Thoracic aorta (tissue), 2 donors: ENCODE measurements at places on chromosomes 2 and 18. TPM values are rescaled to one million over a fixed set of nuclear protein-coding genes. Genes with fewer than 3 reads are reported as not detected.

HSBP1L1 gene
- 11.6 TPM for total RNA-seq

RNF125 gene
- total RNA-seq: 4.6 TPM

CIB4 gene
- not detected for total RNA-seq

DNA sequence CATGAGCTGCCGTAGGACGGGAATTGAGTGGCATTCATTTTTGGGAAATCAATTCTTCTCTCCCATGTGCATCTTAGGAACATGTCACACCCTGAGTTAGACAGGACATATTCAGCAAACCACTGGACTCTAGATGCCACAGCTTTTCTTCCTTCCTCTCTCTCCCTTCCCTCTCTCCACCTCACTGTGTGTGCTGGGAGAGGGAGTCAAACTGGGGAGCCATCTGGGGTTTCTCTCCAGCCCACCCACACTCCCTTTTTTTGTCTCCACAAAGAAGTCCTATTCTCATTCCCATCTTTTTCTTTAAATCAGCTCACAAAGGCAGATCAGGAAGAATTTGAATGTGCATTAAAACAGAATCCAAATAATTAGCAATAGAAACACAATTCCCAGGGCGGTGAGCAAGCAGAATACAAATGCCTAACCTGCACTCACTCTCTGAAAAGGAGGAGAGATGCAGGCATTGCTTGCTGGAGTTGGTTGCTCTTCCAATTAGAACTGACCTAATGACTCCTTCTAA, 15.4 kb downstream of the CD28 start:
- no peaks in the 10 kb centered on the region for H3K36me3 ChIP-seq
- H3K27ac ChIP-seq: no peak overlapping the region
- no peak for DNase-seq
- peaks cover 2% of the 10 kb centered on the region for H3K4me1 ChIP-seq

DNA sequence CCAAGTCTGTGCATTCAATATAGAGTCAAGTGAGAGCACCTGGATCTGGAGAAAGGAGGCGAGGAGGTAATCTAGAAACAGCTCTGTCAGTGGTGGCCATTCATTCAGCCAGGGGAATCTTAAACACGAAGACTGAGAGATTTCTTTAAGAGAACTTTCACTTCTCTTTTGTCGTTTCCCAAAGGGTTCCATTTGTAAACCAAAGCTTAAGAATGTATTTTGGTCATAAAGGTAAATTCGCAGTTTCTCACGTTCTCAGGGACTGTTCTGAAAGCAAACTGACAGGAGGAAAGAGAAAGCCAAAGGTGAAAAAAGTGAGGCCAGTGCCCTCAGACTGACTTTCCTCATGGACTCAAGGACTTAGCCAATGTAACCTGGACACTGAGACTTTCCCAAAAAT, 513.5 kb downstream of the CMPK2 start:
- H3K27me3 ChIP-seq: no peaks in the 10 kb centered on the region
- no peak overlapping the region for H3K4me3 ChIP-seq
- H3K27ac ChIP-seq: no peak overlapping the region
- DNase-seq: no peak

GRCh38 chr2:126729896-126730295, 73.9 kb downstream of the GYPC start:
- H3K4me1 ChIP-seq: peaks cover 15% of the 10 kb centered on the region
- H3K27ac ChIP-seq: no peak overlapping the region
- H3K36me3 ChIP-seq: no peaks in the 10 kb centered on the region
- no peak for DNase-seq
- no peak overlapping the region for H3K4me3 ChIP-seq

DNA sequence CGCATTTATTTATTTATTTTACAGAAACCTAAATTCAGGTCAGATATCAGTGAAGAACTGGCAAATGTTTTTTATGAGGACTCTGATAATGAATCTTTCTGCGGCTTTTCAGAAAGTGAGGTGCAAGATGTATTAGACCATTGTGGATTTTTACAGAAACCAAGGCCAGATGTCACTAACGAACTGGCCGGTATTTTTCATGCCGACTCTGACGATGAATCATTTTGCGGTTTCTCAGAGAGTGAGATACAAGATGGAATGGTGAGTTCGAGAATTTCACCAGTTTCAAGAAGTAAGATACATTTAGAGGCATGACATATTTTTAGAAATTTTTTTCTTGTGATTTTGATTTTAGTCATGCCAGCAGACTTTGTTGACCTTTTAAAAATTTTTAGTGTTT, 4.6 kb downstream of the CDCA7 start:
- H3K4me1 ChIP-seq: peaks cover 6% of the 10 kb centered on the region
- H3K27ac ChIP-seq: no peak overlapping the region

GRCh38 chr2:11121099-11121822, 34.0 kb upstream of the SLC66A3 start:
- H3K36me3 ChIP-seq: no peaks in the 10 kb centered on the region
- no peaks in the 10 kb centered on the region for H3K27me3 ChIP-seq
- H3K4me1 ChIP-seq: no peaks in the 10 kb centered on the region
- DNase-seq: no peak

DNA sequence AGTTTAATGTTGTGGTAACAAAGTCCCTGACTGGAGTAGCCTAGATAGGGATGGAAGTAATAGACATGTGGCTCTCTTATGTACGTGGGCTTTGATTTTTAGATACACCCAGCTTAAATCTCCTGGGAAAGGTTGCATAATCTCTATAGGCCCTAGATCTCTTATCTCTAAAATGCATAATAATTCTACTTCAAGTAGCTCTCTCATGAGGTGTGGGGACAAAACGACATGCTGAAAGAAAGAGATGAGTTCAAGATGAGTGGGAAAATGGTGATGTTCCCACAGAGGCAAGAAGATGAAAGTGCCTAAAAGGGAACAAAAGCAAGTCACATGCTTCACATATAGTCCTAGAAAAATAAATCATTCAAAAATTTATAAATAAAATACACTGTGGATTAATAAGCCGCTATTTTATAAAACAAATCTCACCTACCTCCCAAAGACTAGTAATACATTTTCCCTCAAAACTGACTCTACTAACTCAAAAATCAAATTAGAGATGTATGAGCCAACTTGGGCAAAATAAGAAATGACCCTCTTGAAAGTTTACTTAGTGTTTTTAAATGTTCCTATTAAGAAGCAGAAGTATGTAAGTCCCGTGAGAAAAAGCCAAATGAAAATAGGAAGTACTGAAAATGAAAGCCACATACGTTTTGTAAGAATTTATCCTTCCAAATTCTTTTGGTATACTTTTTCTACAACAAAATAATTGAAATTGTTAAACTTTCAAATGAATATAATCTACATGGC, 148.2 kb upstream of the ITGA4 start:
- peak overlapping the region; percentile 43 for H3K4me3 ChIP-seq
- H3K27me3 ChIP-seq: no peaks in the 10 kb centered on the region
- peaks cover 3% of the 10 kb centered on the region for H3K4me1 ChIP-seq
- no peaks in the 10 kb centered on the region for H3K36me3 ChIP-seq

DNA sequence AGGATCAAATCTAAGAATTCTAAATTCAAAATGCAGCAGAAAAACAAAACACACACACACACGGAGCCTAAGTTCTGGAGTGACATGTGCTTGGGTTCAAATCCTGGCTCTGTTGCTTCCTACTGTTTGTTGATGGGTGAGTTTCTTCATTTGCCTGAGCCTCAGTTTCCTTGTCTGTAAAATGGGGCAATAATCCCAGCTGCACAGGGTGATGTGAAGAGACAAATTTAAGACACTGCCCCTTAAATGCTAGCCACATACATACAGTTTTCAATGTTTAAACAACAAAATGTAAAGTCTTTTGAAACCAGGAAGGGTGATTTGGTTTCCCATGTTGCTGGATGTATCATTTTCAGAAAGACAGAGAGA, 943 bp upstream of the GPR17 start:
- H3K36me3 ChIP-seq: peaks cover 18% of the 10 kb centered on the region
- no peaks in the 10 kb centered on the region for H3K27me3 ChIP-seq
- peaks cover 53% of the 10 kb centered on the region for H3K4me1 ChIP-seq
- no peak overlapping the region for H3K27ac ChIP-seq

- no peak for DNase-seq
- H3K27ac ChIP-seq: no peak overlapping the region
- no peaks in the 10 kb centered on the region for H3K27me3 ChIP-seq
- H3K4me1 ChIP-seq: peaks cover 5% of the 10 kb centered on the region
- H3K4me3 ChIP-seq: no peak overlapping the region
Observed at GRCh38 chr2:10912076-10912731, 470 bp downstream of the KCNF1 start.

GRCh38 chr2:55779459-55780421, 86.1 kb upstream of the PNPT1 start:
- H3K27ac ChIP-seq: no peak overlapping the region
- no peak overlapping the region for H3K4me3 ChIP-seq
- H3K4me1 ChIP-seq: no peaks in the 10 kb centered on the region
- no peak for DNase-seq
- no peaks in the 10 kb centered on the region for H3K36me3 ChIP-seq

DNA sequence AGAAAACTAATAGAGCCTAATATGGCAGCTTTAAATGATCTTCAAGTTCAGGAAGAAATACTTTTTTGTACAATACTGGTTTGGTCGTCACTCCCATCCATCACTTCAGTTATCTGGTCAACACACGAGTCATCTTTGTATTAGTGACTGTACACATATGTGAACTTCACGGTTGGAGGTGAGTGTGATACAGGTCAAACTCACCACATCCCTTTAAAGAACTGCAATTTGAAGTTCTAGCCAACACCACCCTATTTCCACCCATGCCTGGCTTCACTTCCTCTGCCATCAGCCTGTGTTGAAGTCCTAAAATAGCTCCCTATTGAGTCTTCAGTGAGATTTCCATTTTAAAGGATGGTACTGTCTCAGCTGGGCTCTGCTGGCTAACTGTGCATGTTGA, 361.9 kb downstream of the TXNL1 start:
- no peak overlapping the region for H3K4me3 ChIP-seq
- DNase-seq: no peak
- H3K4me1 ChIP-seq: no peaks in the 10 kb centered on the region
- no peaks in the 10 kb centered on the region for H3K36me3 ChIP-seq

DNA sequence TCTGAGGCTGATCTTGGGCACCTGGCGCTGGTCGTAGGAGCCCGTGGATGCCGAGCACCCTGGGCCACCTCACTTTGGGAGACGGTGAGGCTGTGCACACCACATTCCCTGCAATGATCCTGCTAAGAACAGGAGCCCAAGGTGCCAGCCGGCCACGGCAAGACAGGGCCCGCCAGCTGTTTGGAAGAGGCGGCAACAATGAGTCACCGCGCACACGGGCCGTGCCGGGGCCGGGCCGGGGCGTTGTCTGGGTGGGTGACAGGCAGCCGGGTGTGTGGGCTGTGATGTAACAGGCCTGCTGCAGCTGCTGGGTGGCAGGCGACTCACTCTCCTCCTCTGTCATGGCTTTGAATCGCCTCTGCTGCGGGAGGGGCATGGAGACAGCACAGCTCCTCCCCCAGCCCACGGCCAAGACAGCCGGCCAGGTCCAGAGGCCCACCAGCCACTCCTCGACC, 49.7 kb upstream of the ODC1 start:
- no peaks in the 10 kb centered on the region for H3K27me3 ChIP-seq
- no peak for DNase-seq
- no peaks in the 10 kb centered on the region for H3K36me3 ChIP-seq
- H3K27ac ChIP-seq: no peak overlapping the region

GRCh38 chr2:68172521-68172920, 14.8 kb downstream of the PNO1 start:
- no peaks in the 10 kb centered on the region for H3K4me1 ChIP-seq
- H3K27ac ChIP-seq: no peak overlapping the region

DNA sequence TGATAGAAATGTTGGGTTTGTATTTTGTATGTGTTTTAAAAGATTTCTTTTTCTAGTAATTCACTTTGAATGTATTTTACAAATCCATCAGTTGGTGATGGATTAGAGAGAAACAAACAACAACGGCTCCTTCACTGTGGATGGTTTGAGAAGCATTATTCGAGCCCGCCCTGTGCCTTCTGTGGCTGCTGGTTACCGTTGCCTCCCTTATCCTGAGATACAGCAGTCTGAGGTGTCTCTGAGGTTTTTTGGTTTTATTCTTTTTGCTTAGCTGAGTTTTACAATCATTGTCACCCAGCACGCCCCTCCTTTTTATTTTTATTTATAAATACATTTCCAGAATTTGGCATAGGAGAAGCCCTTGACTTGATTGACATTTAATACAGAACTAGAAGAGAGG, 168.3 kb downstream of the BABAM2 start:
- H3K36me3 ChIP-seq: no peaks in the 10 kb centered on the region
- H3K4me3 ChIP-seq: no peak overlapping the region
- no peaks in the 10 kb centered on the region for H3K27me3 ChIP-seq
- H3K4me1 ChIP-seq: no peaks in the 10 kb centered on the region
- no peak for DNase-seq

GRCh38 chr2:136029149-136029548, 43.7 kb upstream of the DARS1 start:
- no peak overlapping the region for H3K27ac ChIP-seq
- H3K4me1 ChIP-seq: peaks cover 6% of the 10 kb centered on the region
- no peak for DNase-seq
- H3K4me3 ChIP-seq: no peak overlapping the region

DNA sequence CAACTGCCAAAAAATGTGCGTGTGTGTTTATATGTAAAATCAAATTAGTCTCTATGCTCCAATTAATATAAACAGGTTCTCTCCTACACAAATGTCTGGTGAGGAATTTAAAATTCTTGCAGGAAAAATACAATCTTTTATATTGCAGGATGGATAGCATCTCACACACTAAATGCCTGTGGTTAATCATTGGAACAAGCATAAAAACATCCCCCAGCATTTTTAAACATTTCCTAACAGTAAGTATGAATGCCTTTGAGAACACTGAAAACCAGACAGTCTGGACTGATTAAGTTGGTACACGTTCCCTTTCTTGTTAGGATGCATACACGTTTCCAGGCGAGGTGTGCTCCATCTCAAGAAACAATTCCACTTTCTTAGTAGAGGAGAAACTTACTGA, 29.9 kb upstream of the PDE1A start:
- no peaks in the 10 kb centered on the region for H3K4me1 ChIP-seq
- H3K4me3 ChIP-seq: no peak overlapping the region
- H3K27me3 ChIP-seq: no peaks in the 10 kb centered on the region
- no peak for DNase-seq

DNA sequence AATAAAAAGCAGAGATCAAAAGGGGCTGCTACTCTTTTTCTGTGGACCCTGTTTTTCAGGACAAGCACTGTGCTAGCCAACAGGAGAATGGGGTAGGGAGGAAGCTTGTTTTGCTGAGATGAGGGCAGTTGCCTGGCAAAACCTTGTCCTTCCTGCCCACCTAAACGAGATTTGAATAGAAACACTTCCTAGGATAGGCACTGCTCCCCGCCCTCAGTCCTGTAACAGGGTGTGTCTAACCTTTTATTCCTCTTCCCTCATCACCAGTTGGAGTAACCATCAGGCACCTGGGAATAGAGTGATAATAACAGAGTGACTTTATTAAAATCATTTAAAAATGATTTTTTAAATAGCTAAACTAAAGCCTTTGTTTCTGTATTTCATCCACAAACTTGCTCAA, 368.8 kb downstream of the LNPK start:
- H3K36me3 ChIP-seq: no peaks in the 10 kb centered on the region
- H3K27ac ChIP-seq: no peak overlapping the region
- no peak overlapping the region for H3K4me3 ChIP-seq
- no peaks in the 10 kb centered on the region for H3K4me1 ChIP-seq
